Thymus (tissue), 14 donors: ENCODE measurements at places on chromosomes 7 and 10. TPM values are rescaled to one million over a fixed set of nuclear protein-coding genes. Genes with fewer than 3 reads are reported as not detected.

- H3K36me3 ChIP-seq: no peaks in the 10 kb centered on the region
- no peak for DNase-seq
- no peak overlapping the region for H3K4me3 ChIP-seq
- H3K27ac ChIP-seq: no peak overlapping the region
These were observed 18.7 kb downstream of the MPP7 start for GRCh38 chr10:28284126-28284525.

Gene SYT15
- total RNA-seq: 0.80 TPM

Gene GBF1
- total RNA-seq: 9.6 TPM

GRCh38 chr10:131180740-131181415 is 130.6 kb downstream of the TCERG1L start:
- no peaks in the 10 kb centered on the region for H3K36me3 ChIP-seq
- H3K4me3 ChIP-seq: no peak overlapping the region
- DNase-seq: no peak
- H3K27ac ChIP-seq: no peak overlapping the region
- H3K27me3 ChIP-seq: no peaks in the 10 kb centered on the region

Gene FAM25A
- 0.47 TPM for total RNA-seq

- no peaks in the 10 kb centered on the region for H3K4me1 ChIP-seq
- no peaks in the 10 kb centered on the region for H3K36me3 ChIP-seq
- no peak for DNase-seq
These were observed 160.6 kb upstream of the YAE1 start for GRCh38 chr7:39405581-39405980.
